ENCODE measurements at places on chromosomes 5 and 9.

GRCh38 chr5:19927919-19928318, 60.1 kb downstream of the CDH18 start:
- no peak for DNase-seq

DNA sequence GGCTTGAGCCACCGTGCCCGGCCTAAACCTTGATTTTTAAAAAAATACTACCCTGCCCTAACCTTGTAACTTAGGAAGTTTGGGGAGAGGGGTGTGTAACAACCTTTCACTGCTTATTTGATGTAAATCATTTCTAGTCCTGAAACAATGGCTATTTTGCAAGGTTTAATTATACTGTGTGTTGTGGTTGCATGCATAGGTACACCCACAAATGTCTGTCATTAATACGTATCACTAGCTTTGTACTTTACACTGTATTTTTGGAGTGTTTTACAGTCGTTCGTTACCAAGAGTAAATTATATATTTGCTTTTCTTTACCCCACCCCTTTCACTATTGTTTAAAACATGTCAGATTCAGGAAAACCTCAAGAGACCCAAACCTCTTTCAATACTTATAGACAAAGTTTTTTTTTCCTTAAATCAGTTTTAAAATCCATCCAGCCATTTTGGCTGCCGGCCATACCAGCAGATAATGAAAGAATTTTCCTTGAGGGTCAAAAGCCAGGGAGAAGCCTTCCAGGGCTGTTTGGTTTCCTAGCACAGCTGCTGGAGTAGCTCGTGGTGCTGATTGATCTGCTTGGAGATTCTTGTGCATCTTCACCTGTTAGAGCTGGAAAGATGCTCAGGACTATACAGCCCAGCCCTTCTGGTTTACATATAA, 50.7 kb downstream of the DOCK8 start:
- no peak for DNase-seq

DNA sequence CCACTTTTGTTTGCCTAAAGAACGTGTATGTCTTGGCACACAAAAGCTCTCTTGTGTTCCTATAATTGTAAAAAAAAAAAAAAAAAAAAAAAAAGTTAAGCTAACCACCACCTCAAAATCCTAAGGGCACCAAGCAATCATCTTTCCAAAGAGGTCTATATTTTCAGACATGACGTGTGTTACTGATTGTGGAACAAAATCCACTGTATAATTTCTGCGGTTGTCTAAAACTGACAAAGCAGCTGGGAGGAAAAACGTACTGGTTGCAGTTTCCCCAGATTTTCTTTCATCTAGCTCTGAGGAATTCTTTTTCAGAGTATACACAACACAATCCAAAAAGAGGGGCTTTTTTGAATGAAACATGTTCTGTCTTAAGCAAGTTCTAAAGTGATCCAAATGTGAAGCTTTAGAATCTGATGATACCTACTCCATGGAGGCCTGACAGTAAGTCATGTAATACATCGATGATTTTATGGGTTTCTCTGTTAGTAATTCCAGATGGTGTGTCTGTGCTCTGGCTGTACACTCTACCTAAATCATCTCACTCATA, 375.6 kb upstream of the NUDT12 start:
- DNase-seq, result no peak

DNA sequence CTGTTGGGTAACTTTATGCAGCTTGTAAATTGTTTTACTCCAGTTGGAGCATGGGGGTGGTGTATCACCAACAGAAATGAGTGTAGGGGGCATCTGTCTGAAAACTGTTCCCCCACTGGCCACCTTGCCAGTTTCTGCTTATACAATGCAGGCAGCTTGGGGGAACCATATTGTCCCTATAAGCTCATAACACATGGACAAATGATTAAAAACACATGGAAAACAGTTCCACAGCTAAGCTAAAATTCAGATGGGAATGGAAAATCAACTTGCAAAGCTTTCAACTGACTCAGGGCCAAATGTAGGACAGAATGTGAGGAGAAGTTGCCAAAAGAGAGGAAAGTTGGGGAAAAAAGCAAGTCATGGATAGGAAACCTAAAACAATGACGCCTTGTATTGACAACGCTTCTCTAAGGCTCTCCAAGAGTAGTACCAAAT, 7.9 kb upstream of the CER1 start:
- no peak for DNase-seq

GRCh38 chr9:81259896-81260295, 429.5 kb downstream of the TLE1 start:
- no peak for DNase-seq

DNA sequence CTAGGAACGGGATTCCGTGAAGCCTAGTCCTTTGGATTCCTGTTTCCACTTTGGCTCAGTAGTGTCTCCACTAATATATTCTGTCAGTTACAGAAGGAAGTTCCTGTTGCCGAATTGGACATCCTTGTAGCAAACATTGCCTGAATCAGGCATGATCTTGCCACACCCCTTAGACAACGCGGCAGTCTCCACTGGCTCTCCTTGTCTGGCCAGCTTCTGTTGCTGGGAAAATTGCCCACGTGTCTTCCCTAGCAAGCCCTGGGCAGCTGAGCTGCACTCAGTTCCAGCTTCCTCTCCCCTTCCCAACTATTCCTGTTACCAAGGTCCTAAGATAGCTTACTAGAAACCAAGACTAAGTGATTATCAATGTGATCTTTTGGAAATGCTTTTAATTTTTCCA, 316.6 kb upstream of the RIOK2 start:
- no peak for DNase-seq
